ELR (cell line): ENCODE measurements at places on chromosomes 12 and 14.
A peak's percentile ranks its signal among the peaks of the same experiment; 100 is the strongest.

DNA sequence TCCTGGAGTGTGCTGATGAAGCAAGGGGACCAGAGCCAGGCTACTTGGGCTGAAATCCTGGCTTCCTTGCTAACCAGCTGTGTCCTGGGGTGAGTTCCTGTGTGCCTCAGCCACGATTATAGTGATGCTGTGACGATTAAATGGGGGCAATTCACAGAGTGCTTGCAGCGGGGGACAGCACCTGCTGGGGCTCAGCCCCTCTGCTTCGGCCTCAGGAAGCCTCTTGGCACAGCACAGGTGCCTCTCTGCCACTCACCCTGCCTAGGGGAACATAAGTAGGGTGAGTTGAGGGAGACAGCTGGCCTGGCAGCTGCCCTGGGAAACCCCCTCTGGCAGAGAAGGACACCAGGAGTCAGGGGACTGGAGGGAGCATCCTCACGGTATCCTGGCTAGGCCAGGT is 9.4 kb downstream of the KRT80 start:
- no peak for DNase-seq

- DNase-seq, result no peak
These were observed 217.4 kb upstream of the RTL1 start for GRCh38 chr14:101120641-101121507.

DNA sequence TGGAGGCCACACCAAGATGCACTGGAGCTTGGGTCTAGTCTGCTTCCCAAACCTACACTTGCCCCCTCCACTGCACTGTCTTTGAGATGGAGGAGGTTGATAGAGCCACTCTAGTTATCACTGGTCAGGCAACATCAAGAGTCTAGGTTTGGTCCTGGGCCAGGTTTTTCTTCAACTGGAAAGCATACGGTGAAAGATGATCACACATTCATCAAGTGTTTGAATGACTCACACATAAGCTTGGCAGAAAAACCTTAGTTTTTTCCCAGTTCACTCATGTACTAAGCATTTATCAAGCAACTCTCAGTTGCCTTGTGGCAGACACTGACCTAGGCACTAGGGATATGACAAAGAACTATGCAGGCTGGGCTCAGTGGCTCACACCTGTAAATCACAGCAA is 84.5 kb downstream of the PLEKHG3 start:
- DNase-seq, result peak; percentile 92

GRCh38 chr14:28707814-28708213 is 58.8 kb upstream of the FOXG1 start:
- DNase-seq, result peak; percentile 67

- peak; percentile 66 for DNase-seq
These were observed 135.5 kb downstream of the PAWR start for GRCh38 chr12:79555028-79555925.

- no peak for DNase-seq
These were observed 207.9 kb upstream of the DIO3 start for GRCh38 chr14:101353422-101353821.

DNA sequence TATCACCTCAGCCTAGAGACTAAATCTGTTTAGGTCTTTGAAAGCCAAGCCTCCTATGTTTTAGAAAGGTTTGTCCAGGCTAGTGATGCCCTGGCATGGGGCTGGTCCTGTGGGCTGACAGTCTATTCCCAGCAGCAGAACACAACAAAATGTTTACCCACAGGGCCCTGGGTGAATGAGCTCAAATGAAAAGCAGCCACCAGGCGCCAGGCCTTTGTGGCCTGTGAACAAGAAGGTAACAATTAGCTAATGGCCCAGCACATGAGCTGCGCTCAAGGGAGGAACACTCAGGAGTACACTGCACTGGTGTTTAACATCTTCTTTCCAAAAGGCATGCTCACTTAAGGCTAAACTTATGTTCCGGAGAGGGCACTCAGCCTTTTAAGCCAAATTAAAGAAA is 202.2 kb downstream of the MON2 start:
- DNase-seq, result no peak

DNA sequence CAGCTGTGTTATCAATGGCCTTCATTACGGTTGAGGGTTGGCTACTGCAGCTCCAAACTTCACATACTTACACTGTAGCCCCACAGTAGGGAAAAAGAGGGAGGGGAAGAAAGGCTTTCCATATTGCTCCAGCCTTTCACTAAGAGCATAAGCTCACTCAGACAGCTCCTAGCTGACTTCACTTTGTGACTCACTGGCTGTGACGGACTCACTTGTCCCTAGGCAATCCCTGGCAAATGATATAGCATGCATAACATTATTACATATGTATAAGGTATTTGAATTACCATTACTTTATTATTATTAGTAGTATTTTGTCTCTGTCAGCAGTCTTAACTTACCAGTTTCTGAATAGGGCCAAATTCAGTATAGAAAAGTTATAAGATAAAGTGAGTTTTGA is 350.7 kb downstream of the RMST start:
- DNase-seq, result no peak

DNA sequence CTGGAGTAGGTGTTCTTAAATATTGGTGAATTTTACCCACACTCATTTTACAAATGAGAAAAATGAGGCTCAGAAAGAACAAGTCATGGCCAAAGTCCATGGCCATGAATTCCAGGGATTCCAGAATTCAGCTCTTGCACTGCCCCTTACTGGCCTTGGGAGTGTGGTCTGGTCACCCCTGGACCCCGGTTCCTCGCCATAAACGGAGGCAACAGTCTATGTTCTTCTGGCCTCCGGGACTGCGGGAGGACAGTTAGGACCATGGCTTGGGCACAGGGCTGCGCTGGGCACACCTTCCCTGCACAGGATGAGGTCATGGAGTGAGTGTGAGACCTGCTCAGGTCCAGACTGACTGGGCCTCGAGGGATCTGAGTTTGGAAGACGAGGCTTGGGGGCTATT is 6.9 kb downstream of the CCDC197 start:
- no peak for DNase-seq

GRCh38 chr12:42208574-42208973 is 29.5 kb downstream of the YAF2 start:
- no peak for DNase-seq

GRCh38 chr12:115341442-115341841 is 657.5 kb upstream of the TBX3 start:
- DNase-seq, result peak; percentile 99

- DNase-seq, result no peak
These were observed 453.0 kb upstream of the MIS18BP1 start for GRCh38 chr14:45705940-45706534.

- DNase-seq, result no peak
These were observed 559.9 kb upstream of the ATP2B1 start for GRCh38 chr12:90268574-90268973.

GRCh38 chr14:73133795-73134194 is 2.5 kb upstream of the PSEN1 start:
- no peak for DNase-seq

GRCh38 chr12:50727466-50727865 is 36.4 kb upstream of the ATF1 start:
- no peak for DNase-seq

DNA sequence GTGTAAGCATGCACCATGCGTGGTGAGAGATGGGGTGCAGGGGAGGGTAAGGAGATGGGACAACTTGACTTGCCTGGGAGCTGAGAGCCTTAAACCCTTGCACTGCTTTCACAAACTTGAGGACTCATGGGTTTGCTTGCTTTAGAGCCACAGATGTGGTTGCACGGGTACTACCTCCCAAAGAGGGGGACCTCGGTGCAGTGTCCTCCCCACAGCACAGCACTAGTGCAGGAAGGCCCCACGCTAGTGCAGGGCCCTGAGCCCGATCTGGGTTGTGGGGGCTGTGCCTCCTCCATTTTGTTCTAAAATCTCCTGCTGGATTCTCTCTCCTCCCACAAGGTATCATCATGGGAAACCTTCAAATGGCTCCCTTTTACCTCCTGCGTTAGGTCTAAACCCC is 11.2 kb downstream of the KRT72 start:
- DNase-seq, result no peak

GRCh38 chr12:64137117-64137516 is 85.0 kb downstream of the KICS2 start:
- peak; percentile 58 for DNase-seq

DNA sequence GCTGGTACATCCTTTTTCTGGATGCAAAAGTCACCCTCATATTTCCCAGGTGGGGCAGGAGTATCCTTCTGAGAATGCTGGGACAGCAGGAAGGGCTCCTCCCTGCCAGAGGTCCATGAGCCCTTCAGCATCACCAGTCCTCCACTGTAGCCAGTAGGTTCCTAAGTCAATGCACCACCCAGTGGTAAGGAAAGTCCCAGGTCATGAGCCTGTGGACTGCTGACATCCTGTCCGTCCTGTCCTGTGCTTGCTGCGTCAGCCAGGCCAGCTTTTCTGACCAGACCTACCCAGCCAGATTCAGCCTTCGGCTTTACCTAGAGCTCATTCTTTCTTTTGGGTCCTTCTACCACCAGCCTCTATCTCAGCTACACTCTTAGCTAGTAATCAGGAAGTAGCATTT is 23.0 kb upstream of the ACTN1 start:
- peak; percentile 56 for DNase-seq

GRCh38 chr14:34693228-34693939 is 21.0 kb downstream of the CFL2 start:
- DNase-seq, result no peak

GRCh38 chr12:8040791-8041190 is 8.3 kb downstream of the FOXJ2 start:
- DNase-seq, result no peak

- DNase-seq, result no peak
These were observed 3.4 kb upstream of the RNASE8 start for GRCh38 chr14:21054123-21054767.

- DNase-seq, result no peak
These were observed 174.8 kb upstream of the AVPR1A start for GRCh38 chr12:63325757-63326156.

DNA sequence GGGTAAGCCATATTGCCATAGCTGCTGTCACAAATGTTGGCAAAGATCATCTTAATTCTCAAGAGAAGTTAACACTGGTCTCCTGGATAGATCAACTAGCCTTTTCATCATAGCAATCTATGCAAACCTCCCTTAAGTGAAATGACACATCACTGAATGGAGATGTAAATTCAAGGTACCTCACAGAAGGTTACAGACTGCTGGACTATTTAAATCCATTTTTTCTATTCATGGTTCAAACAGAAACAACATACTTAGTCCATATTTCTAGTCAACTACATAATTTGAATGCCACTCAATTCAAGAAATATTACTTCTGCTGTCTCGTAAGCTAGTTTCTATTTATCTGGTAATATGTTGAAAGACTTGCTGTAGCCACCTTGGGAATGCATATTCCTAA is 748.3 kb downstream of the C12orf50 start:
- DNase-seq, result peak; percentile 32

GRCh38 chr12:73125148-73125547 is 853.0 kb downstream of the TRHDE start:
- DNase-seq, result no peak

DNA sequence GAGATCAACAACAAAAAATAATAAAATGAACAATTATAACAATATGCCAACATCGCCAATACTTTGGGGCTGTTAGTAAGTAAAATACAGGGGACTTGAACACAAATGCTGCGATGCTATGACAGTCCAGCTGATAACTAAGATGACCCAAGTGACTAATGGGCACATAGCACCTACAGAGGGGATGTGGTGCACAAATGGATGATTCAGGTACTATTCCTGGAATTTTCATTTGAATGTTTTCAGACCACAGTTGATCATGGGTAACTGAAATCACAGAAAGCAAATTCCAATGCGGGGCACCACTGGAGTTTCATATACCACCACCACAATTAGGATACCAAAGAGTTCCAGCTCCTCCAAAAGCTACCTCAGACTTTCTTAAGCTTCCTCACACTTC is 82.9 kb downstream of the RCOR1 start:
- DNase-seq, result peak; percentile 90

DNA sequence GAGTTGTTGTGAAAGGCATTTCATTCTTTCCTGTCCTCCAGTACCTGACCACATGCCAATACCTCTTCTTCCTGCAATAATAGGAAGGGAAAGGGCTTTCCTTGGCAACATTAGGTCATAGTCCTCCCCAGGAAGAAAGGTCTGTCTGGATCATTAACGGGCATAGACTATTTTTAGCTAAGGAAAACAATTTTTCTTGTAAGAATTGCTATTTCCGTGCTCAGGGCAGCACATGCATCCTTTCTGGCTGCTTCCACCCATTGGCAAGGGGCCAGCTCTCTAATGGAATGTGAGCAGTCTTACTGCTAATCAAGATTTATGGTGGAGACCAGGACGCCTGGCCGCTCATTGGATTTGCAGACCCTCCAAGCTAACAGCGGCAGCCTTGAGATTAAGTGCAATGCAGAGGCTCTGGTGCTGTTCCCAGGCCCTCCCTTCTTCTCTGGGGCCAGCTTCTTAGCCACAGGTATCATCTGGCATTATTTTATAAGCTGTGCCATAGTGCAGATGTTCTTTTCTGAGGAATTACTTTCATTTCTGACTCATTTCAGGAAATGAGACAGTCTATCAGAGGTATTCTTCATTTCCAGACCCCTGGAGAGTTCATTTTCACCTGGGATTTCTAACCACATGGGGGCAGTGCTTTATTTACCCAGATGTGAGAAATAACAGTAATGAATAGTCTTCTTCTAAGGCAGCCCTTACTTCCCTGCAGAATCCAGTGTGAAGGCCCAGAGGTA is 52.9 kb downstream of the ANO6 start:
- peak; percentile 86 for DNase-seq

DNA sequence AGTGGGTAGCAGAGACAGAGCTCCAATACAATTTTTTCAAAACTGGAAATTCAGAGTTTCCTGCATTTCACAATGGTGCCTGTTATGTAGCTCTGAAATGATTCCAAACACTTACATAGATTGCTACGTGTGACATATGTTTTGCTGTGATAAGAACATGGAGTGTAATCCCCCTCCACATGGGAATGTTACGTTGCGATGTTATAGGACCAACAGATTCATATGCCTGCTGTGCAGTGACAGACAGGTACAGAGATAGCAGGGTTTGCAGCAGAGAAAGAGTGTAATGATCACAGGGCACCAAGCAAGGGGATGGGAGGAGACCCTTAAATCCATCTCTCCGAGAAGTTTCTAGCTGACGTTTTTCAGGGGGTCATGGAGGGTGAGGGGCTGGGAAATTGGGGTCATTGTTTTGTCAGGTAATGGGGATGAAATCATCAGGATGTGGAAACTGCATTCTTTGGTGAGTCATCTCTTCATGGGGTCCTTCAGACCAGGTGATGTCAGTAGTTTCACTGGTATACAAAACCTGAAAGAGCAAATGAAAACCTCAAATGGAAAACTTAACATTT is 76.6 kb upstream of the OSBPL8 start:
- DNase-seq, result peak; percentile 68

- no peak for DNase-seq
These were observed 55.5 kb downstream of the RPS6KA5 start for GRCh38 chr14:91004987-91005386.

- DNase-seq, result no peak
These were observed 358.5 kb upstream of the SFSWAP start for GRCh38 chr12:131352296-131352900.
